Hepatocyte (in vitro differentiated cells): ENCODE measurements at places on chromosomes 6 and 20.

DNA sequence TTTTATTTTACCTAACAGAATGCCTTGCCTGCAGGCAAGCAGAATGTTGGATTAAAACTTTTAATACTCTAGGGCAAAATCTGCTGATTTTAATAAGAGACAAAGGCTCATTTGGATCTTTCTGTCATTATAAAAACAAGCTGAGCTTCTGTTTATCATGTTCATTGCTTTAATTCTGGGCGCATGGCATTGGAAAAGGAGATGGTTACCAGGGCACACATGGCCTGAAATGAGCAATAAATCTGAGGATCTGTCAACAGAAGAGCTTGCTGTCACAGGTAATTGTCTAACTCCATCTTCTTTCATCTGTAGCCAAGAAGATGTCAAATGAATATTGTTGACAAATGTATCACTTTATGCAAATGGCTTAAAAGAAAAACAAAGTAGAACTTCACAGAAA is 439.6 kb downstream of the DOK5 start:
- no peak for DNase-seq

- peak; percentile 3 for DNase-seq
Measured at GRCh38 chr20:23585449-23585807, 17.1 kb upstream of the CST9L start.

- DNase-seq, result no peak
Measured at GRCh38 chr6:162055365-162055764, 672.2 kb downstream of the PRKN start.

- DNase-seq, result no peak
Measured at GRCh38 chr6:15252195-15252594, 6.3 kb downstream of the JARID2 start.

GRCh38 chr20:46797206-46797605 is 87.8 kb downstream of the SLC2A10 start:
- DNase-seq, result no peak

DNA sequence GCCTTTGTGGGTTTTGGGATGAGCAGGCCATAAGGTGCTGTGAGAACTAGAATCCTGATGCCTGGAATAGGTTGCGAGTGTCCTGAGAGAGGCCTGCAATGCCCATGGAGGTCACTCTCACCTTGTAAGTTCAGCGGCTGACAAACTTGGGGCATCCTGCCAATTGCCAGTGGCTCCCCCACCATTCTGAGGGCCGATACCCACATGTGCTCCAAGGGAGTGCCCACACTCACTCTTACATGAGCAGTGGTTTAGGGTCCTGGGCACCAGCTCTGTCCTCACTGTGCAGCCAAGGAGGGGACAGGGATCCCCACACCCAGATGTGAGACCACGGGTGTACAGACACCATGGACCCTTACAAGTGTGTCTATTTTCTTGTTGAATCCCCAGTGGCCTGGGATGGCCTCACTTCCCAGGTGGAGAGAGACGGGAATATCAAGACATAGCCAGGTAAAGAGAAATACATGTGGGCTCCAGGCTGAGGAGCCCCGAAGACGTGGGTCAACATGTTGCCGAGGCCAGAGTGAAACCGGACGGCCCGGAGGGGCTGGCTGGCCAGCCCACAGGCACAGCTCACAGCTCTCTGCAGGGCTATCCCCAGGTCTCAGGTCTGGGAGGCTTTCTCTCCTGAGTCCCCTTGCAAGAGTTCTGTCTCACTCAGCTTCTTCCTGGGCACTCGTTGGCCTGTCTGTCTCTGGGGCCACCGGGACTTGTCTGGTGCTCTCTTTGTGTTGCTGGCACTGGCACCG is 2.0 kb upstream of the CST9 start:
- no peak for DNase-seq

DNA sequence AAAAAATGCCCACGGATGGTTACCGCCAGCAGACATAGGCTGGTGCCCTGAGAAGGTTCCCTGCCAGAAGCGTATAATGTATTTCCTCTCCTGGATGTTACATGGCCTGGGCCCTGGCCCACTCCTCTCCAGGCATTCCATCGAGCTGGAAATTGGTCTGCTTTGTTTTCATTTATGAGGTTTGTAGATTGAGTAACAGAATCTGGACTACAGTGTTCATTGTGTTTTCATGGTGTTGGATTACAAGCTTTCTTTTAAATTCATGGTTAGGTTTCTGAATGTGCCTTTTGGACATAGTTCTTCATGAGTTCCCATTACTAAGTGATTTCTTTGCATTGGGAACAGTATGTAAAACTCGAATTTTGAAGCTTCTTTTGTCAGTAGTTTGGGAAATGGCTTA is 6.4 kb downstream of the TIAM2 start:
- DNase-seq, result no peak

GRCh38 chr20:23157734-23158133 is 71.6 kb upstream of the CD93 start:
- no peak for DNase-seq

- DNase-seq, result no peak
Measured at GRCh38 chr6:145669627-145670034, 65.7 kb downstream of the EPM2A start.

DNA sequence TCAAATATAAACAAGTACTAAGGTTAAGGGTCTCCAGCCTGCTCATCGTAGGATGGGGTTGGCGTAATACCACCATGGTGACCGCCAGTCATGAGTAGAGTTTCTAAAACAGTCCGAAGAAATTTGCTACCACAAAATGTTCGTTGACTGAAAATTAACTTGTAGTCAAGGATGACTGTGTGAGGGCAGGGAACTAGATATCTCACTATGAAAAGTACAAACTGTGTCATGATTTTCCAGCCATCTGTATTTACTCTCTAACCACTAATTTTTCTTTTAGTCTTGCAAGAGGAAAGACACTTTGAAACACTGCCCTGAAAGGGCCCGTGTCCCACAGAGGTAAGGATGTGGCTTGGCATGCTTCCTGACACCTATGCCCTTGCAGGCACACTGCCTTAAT is 99.7 kb downstream of the IRF4 start:
- no peak for DNase-seq

DNA sequence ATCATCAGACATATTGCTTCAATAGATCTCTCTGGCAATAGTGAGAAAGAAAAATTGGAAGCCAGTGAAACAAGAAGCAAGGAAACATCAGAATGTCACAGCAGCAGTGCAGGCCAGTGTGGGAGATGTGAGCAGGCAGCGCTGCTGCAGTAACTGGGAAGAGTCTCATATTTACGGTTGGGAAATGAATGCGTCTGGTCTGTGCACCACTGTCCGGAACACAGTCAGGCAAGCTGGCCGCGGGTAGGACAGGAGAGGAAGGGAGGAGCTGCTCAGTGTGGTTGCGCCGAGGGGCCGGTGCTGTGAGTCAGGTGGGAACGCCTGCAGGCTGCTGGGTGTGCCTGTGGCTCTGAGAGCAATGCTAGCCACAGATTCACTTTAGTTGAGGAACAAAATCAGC is 6.4 kb upstream of the PSMG4 start:
- no peak for DNase-seq

DNA sequence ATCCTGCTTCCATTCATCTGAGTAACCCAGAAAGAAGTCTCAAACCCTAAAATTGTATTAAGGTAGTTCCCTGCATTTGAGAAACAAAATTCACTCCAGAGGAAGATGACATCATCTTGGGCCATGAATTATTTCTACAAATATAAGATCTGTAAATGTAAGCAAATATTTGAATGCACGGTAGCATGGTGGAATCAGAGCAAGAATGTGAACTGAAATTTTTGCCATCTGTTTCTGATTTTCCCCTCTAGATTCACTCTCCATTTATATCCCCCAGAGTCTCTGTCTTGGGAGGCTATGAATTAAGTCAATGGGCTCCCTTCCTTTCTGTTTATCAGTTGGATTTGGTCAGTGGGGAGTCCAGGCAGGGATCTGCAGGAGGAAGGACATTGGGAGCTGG is 5.8 kb upstream of the MAP3K5 start:
- DNase-seq, result no peak

GRCh38 chr20:5705827-5706226 is 44.4 kb upstream of the SHLD1 start:
- DNase-seq, result no peak

- DNase-seq, result no peak
Measured at GRCh38 chr20:17504066-17504897, 26.9 kb downstream of the BFSP1 start.
